ENCODE measurements at places on chromosomes 3 and 15. TPM values are rescaled to one million over a fixed set of nuclear protein-coding genes. Genes with fewer than 3 reads are reported as not detected.

The TEX55 gene
- not detected for total RNA-seq

The RTP4 gene
- not detected for total RNA-seq

The ZNF620 gene
- total RNA-seq = 16.3 TPM

The ELL3 gene
- 5.0 TPM for total RNA-seq

The FETUB gene
- total RNA-seq = not detected

The ZNF80 gene
- total RNA-seq = not detected

The USP13 gene
- total RNA-seq = 16.6 TPM

The SLC22A14 gene
- 1.3 TPM for total RNA-seq

The RUBCN gene
- total RNA-seq = 49.5 TPM

The IMPG2 gene
- 2.8 TPM for total RNA-seq

The RAD51 gene
- 1.9 TPM for total RNA-seq

The H1-8 gene
- not detected for total RNA-seq

The RBP2 gene
- total RNA-seq = not detected

The MYLK gene
- total RNA-seq = 5.3 TPM

The C3orf18 gene
- 12.2 TPM for total RNA-seq

The DUOX1 gene
- not detected for total RNA-seq

The PIK3CB gene
- 36.3 TPM for total RNA-seq

The LYSMD2 gene
- 16.6 TPM for total RNA-seq

The SFMBT1 gene
- total RNA-seq = 31.9 TPM

The SUSD5 gene
- 2.5 TPM for total RNA-seq

The LYZL4 gene
- not detected for total RNA-seq

The SLC51A gene
- not detected for total RNA-seq

The NUDT16 gene
- 16.3 TPM for total RNA-seq

The GP5 gene
- not detected for total RNA-seq

The SEMA4B gene
- 70.7 TPM for total RNA-seq

The FBXW12 gene
- total RNA-seq = 2.8 TPM

The GP9 gene
- total RNA-seq = not detected

The IQCF5 gene
- not detected for total RNA-seq

The NTRK3 gene
- 95.2 TPM for total RNA-seq

The GOLGA8J gene
- total RNA-seq = not detected
